ENCODE measurements at places on chromosomes 13 and 19.

DNA sequence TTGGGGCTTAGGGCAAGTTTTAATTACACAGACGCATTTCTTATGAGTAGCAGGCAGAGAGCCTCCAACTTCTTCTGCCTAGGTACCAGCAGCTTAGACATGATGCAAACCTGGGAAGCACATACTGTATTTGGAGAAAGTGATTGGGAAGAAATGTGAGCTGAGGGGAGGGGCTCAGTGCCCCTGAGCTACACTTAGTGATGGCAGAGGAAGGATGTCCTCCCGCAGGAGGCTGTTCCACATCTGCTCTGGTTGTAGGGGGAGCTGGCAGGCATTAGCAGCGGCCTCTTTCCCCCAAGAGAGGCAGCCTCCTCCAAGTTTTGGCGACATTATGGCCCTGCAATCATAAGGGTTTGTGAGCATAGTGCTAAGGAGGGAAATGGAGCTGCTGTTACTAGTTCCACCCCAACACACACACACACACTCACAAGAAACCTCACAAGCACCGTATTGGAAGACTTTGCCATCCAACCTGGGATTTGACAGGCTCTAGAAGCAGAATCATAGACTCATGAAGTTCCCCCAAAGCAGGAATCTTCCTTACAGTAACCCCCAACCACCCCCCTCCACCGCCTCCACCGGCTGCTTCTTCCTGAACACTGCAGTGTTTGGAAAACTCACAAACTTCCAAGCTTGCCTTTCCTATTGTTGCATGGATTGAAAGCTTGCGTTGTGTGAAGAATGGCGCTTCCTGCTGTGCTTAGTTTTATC lies 3.3 kb downstream of the ALOX5AP start:
- no peak for DNase-seq

DNA sequence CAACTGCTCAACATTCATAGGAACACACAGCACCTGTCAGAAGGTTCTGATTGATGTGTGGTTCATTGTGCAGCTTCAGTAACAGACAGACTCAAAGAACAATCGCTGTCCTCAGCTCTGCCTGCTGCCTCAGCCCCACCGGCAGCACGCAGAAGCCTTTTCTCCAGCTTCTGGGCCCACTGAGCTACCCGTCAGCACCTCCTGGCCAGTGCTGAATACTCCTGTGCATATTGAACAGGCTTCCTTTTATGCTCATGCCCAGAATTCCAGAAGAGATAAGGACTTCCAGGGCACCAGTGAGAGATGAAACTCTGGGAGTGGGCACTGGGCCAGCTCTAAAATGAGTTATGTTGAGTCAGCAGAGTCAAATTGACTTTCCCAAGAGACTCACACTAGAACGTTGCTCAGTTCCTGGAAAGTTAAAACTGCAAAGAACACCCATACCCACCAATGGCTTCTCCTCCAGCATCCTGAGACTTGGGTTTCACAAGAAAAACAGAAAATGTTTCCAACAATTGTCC lies 119.3 kb downstream of the COL4A1 start:
- DNase-seq = no peak

GRCh38 chr13:61084988-61085387 lies 330.7 kb downstream of the PCDH20 start:
- no peak for DNase-seq

DNA sequence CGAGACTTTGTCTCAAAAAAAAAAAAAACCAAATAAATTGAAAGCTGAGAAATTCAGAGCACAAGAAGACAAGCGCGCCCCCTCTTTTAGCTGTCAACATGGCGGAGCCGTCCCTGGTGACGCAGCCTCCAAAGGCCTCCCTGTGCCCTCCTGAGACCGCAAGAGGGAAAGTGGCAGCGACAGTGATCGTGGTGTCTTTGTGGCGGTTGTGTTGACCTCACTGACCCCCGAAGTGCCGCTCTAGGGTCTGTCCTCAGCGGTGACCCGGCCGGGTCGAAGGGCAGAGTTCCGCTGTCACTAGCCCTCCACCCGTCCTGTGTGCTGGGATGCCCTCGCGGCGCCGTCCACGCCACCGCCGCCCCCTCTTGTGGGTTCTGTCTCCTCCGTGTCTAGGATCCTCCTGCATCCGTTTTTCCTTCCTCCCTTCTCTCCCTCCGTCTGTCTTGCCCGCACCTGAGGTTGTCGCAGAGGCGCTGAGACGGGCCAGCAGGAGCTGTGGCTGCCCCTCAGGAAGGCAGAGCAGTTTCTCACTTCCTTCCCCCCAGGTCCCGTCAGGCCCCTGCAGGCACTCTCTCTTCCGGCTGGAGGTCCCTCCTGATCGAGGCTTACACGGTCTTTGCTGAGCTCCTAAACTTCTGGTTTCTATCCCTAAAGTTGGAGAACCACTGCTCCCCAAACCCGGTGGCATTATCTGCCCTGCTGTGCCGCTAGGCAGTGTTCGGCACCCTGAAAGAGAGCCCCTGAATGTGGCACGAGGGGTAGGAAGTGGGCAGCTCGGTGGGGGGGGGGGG lies 7.2 kb downstream of the UHRF1 start:
- DNase-seq = no peak

- peak; percentile 11 for DNase-seq
Observed at GRCh38 chr13:66225072-66225471, 1005.1 kb downstream of the PCDH9 start.

DNA sequence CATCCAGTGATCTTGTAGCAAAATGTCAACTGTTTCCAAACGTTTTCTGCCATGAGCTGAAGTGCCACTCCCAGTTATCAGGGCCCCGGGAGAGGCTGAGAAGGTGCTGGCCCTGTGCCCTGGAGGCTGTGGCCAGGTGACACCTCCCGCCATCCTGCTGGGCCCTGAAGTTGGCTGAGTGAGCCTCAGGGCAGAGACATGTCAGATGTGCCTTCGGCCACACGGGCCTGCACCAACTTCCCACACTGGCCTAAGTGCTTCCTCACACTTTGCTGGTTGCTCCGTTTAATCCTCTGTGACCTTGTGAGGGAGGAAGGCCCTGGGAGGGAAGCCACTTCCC lies 4.8 kb downstream of the ADPRHL1 start:
- DNase-seq = no peak

- DNase-seq = no peak
Observed at GRCh38 chr13:102757006-102757405, 16.6 kb downstream of the TEX30 start.

- DNase-seq = no peak
Observed at GRCh38 chr13:94520001-94520400, 40.5 kb upstream of the DCT start.

GRCh38 chr19:29936409-29936808 lies 5.6 kb upstream of the URI1 start:
- no peak for DNase-seq

DNA sequence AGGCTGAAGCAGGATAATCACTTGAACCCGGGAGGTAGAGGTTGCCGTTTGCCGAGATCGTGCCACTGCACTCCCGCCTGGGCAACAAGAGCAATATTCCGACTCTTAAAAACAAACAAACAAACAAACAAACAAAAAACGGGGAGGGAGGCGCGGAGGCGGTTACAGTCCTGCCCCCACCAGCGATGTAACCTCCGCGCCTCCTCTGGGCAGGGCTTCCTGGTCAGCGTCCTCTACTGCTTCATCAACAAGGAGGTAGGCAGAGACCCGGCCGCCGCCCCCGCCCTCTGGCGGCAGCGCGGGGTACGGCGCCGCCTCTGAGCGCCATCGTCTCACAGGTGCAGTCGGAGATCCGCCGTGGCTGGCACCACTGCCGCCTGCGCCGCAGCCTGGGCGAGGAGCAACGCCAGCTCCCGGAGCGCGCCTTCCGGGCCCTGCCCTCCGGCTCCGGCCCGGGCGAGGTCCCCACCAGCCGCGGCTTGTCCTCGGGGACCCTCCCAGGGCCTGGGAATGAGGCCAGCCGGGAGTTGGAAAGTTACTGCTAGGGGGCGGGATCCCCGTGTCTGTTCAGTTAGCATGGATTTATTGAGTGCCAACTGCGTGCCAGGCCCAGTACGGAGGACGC lies 10.2 kb downstream of the SNRPD2 start:
- DNase-seq = peak; percentile 47

DNA sequence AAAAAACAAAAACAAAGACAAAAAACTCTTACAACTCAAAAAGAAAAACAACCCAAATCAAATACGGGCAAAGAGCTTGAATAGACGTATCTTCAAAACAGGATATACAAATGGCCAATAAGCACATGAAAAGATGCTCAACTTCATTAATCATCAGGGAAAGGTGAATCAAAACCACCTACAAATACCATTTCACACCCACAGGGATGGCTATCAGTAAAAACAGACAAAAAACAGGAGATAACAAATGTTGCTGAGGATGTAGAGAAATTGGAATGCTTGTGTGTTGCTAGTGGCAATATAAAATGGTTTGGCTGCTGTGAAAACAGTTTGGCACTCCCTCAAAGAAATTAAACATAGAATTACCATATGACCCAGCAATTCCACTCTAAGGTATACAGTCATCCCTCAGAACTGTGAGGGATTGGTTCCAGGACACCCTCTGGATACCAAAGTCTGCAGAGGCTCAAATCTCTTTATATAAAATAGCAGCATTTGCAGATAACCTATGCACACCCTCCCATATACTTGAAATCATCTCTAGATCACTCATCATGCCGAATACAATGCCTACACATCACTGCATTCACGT lies 29.7 kb downstream of the MLLT1 start:
- DNase-seq = no peak

DNA sequence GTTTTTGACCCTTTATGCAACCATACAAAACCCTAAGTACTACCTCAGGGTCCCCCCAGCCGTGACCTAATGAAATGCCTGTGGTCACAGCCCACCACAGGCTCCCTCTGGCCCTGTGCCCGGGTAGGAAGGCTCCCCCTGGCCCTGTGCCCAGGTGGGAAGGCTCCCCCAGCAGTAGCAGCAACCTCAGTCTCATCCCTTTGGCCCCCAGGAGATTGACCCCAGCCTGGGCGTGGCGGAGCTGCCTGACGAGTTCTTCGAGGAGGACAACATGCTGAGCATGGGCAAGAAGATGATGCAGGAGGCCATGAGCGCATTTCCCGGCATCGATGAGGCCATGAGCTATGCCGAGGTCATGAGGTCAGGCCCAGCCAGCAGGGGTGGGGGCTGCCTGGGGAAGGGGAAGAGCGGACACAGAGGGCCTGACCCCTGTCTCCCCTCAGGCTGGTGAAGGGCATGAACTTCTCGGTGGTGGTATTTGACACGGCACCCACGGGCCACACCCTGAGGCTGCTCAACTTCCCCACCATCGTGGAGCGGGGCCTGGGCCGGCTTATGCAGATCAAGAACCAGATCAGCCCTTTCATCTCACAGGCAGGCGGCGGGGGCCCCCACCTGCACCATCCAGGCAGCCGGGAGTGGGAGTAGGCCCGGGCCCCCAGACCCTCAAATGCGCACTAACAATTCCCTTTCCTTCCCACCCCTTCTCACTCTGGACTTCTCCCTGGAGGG lies 6.3 kb upstream of the BEST2 start:
- DNase-seq = no peak

- no peak for DNase-seq
Observed at GRCh38 chr13:109281903-109282635, 504.3 kb downstream of the IRS2 start.

DNA sequence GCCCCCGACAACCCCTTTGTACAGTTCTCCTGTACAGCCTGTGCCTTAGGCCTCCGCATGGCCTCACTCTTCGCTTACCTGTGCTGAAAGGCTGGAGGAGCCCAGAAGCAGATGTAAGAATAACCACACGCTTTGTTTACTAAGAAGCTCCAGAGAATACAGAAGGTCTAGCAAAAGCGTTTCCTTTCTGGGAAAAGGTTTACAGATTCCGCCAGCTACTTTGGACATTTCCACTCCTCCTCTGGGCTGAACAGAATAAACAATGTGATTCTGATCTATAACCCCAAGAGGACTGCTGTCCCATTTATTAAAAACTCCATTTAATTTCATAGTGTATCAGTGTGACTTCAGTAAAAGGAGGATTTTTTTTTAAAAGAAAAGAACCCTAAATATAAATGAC lies 339.2 kb downstream of the DNAJC15 start:
- DNase-seq = no peak

DNA sequence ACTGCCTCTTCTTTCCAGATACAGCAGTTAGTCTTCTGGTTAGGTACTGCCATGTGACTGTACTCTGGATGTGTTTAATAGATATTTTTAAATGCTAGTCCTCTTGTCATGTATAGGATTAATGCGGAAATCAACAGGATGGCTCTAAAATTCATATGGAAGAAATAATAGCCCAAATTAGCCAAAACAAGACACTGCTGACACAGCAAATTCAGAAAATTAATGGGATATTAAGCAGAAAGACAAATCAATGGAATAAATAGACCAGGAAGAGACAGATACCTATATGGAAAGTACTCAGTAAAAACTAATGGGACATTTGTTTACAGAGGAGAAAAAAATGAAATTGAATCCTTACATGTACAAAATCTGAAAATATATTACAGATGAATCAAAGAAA lies 679.3 kb upstream of the PCDH20 start:
- DNase-seq = no peak
